ENCODE measurements at places on chromosomes 6 and 20.

DNA sequence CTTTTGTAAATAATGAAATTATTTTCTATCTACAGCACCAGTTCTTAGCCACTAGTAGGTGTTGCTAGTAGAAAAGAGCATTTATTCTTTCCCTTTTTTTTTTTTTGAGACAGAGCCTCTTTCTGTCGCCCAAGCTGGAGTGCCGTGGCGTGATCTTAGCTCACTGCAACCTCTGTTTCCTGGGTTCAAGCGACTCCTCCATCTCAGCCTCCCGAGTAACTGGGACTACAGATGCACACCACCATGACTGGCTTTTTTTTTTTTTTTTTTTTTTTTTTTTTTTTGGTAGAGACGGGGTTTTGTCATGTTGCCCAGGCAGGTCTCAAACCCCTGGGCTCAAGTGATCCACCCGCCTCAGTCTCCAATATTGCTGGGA lies 6.7 kb downstream of the PCMT1 start:
- no peak for DNase-seq

GRCh38 chr6:142844065-142844755 lies 100.8 kb downstream of the HIVEP2 start:
- no peak for DNase-seq

- no peak for DNase-seq
Measured at GRCh38 chr6:55869674-55870073, 5.7 kb downstream of the BMP5 start.

DNA sequence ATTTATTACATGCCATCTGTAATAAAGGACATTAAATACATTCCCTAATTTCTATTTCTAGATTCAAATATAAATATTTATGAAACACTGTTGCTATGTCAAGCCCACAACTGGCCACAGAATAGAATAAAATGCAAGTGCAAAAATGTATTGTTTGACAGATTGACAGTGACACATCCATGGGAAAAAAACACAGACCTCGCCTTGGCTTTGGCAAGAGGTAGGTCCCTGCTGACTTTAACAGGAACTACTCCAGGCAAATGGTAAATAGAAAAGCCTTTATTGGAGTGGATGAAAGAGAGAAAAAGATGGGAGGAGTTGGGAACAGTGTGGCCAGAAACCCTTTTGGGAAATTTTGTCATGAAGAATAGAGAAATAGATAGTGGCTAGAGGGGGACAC lies 622.9 kb downstream of the UTRN start:
- no peak for DNase-seq

GRCh38 chr6:79947191-79948186 lies at the start of gene ELOVL4:
ELOVL4 (minus strand) TSS chr6:79947553; CDS start chr6:79947279, 274 bp downstream.
- peak; percentile 62 for DNase-seq

- peak; percentile 27 for DNase-seq
Measured at GRCh38 chr6:105259913-105260889, 80.4 kb upstream of the POPDC3 start.

GRCh38 chr6:88304520-88304919 lies 138.4 kb upstream of the CNR1 start:
- no peak for DNase-seq

DNA sequence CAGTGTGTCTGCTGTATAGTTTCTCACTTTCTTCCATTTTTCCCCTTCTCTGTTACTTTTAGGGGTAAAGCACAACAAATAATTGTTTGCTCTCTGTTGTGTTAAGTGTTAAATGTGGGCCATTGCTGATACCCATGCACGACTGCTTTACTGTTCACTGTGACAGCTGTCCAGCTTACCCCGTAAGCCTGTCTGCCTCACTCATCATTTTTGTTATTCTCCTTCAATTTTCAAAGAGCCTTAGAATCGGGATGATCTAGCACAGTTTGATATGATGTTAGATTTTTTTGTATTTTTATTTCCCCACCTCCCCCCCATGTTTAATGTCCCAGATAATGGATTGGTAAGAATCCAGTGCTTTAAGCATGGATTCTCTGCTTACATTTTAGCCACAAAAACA lies 41.2 kb upstream of the MLIP start:
- DNase-seq = peak; percentile 49

- no peak for DNase-seq
Measured at GRCh38 chr20:6780433-6781190, 13.1 kb downstream of the BMP2 start.

DNA sequence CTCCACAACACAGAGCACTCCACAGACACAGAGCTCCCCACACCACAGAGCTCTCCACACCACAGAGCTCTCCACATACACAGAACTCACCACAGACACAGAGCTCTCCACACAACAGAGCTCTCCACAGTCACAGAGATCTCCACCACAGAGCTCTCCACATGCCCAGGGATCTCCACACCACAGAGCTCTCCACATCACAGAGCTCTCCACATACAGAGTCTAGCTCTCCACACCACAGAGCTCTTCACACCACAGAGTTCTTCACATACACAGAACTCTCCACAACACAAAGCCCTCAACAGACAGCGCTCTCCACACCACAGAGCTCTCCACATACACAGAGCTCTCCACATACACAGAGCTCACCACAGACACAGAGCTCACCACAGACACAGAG lies 55.3 kb downstream of the ERMARD start:
- no peak for DNase-seq

GRCh38 chr6:170378502-170378901 lies 71.9 kb downstream of the FAM120B start:
- no peak for DNase-seq

- no peak for DNase-seq
Measured at GRCh38 chr6:219641-220198, 72.6 kb upstream of the DUSP22 start.

DNA sequence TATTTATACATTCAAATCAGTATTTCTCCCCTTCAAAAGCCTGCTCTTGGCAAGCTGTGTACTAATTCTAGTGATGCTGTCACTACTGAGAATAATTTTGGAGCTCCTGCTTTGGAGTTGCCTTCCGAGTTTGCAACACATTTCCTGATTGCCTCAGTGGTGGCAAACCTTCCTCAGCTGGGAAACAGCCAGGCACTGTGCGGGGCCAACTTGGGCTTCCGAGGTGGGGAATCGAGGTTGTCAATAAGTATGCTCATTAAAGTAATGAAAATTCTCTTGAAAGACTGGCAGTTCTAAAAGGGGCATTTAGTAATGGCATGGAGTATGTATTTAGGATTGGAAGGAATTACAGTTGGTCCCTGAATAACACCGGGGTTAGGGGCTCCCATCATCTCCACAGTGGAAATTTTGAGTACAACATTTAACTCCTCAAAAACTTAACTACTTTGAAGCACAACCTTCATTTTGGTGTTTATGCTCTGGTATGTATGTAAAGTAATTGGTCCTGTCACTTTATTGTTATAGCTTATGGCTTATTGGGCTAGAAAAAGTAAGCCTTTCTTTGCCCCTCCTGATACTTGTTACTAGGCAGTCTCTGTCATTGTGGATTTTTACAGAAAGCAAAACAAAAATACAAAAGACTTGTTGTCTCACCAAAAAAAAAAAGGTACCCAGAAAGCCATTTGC lies 2.7 kb downstream of the PAQR8 start:
- DNase-seq = no peak

- DNase-seq = peak; percentile 37
Measured at GRCh38 chr6:27753668-27754407, 158.4 kb downstream of the OR2B2 start.

GRCh38 chr6:41302638-41303037 lies 16.2 kb upstream of the TREM1 start:
- DNase-seq = no peak

GRCh38 chr20:2771631-2772080 lies 28.8 kb downstream of the CPXM1 start:
- peak; percentile 45 for DNase-seq

- no peak for DNase-seq
Measured at GRCh38 chr6:164078532-164079274, 664.2 kb downstream of the QKI start.

- no peak for DNase-seq
Measured at GRCh38 chr20:39394461-39394860, 432.3 kb downstream of the DHX35 start.

DNA sequence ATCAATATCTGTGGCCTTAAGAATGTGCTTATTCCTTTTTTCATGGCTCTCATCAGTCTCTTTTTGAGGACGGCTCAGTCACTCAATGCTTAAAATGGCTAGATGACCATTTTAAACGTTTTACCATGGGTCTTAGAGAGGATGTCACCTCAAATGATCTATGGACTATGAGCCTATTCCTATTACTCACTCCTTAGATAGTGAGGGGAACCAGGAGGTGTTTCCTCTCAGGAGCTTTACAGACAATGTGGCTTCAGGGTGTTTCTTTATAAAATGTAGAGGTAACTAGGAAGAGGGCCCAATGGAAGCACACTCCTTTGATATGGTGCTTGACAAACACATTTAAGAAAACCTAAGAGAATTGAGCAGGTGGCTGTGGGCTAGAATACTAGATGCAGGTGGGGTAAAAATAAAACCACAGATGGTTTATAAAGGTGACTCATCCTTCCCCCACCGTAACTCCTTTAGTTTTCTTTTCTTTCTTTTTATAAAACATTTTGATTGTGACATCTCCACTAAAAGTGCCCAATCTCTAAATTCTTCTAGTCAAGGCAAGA lies 1.5 kb upstream of the TMEM200A start:
- no peak for DNase-seq

GRCh38 chr6:46598215-46598614 lies 54.4 kb downstream of the CYP39A1 start:
- no peak for DNase-seq

- DNase-seq = no peak
Measured at GRCh38 chr6:165925474-165926156, 242.0 kb downstream of the TBXT start.

DNA sequence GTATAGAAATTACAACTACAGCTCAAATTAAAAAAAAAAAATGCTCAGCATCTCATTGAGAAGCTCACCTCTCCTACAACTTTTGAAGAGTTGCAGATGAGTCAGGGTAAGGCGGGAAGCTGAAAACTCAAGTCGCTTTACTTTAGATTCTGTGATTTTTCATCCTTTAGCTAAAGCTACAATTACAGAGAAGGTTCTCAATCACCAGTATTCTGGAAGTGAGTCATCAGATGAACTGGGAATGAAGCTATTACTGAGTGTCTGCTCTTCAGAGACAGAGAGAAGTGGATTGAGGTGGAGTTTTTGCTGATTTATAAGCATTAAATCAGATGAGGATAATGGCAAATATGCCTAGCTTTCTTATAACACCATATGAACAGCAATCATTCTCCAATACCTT lies 91.9 kb downstream of the TFAP2A start:
- no peak for DNase-seq

DNA sequence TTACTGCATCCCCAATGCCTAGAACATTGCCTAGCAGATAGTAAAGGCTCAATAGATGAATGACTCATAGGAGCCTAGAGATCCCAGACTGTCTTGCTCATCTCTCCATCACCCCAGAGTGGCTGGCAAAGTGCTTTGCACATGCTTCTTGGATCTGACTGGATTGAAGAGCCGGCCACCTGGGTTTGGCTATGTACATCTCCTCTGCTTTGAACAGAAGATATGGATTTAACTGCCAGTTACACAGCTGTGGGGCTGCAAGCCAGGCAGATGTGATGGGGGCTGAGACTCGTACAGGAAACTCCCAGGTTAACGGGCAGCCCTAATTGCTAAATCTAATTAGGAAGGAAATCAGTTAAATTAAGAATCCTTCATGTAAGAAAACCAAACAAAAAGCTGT lies 28.6 kb downstream of the MYLIP start:
- DNase-seq = no peak

- peak; percentile 6 for DNase-seq
Measured at GRCh38 chr6:144036064-144036834, 28.2 kb upstream of the PLAGL1 start.

GRCh38 chr20:25276533-25277050 lies 28.7 kb downstream of the PYGB start:
- no peak for DNase-seq

- DNase-seq = no peak
Measured at GRCh38 chr20:4027590-4028265, 12.4 kb upstream of the RNF24 start.

DNA sequence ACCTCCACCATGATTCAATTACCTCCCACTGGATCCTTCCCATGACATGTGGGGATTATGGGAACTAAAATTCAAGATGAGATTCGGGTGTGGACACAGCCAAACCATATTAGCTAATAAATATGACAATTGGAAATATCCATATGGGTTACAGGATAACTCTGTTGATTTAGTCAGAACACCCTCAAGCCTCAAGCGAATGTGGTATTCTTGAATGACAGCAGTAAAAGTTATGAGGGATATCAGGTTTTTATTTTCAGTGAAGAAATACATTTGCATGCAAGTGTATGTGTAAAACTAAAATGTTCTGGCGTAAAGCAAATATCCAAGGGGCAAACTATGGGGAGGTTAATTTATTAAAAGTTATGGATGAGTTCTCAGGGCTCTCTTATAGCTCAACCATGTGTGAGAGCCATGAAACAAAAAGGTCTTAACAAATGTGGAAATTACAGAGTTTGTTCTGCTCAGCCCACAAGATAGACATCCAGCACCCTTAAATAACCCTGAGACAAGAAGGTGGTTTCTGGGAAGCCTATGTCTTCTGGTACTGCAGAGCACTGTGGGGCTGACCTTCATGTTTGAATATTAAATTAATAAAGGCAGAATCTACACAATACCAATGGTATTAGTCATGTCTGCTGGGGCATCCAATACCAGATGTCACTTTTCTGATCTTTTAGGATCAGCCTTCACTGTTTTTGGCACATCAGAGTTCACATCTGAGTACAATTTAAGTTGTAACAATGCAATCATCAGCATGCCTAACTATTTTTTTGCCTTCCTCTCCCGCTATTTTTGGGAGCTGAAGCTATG lies 370.5 kb upstream of the RSPO3 start:
- DNase-seq = no peak

GRCh38 chr20:2101057-2101864 lies at the start of gene STK35:
STK35 (plus strand) TSS chr20:2101827; CDS start chr20:2101882, 55 bp downstream.
- DNase-seq = no peak

- no peak for DNase-seq
Measured at GRCh38 chr6:34182751-34183531, 37.1 kb upstream of the GRM4 start.

GRCh38 chr6:130503146-130503545 lies 137.3 kb downstream of the TMEM200A start:
- no peak for DNase-seq

- DNase-seq = peak; percentile 14
Measured at GRCh38 chr6:45422503-45423110, 44.9 kb upstream of the SUPT3H start.

GRCh38 chr6:119145111-119145510 lies 66.6 kb upstream of the FAM184A start:
- peak; percentile 21 for DNase-seq

DNA sequence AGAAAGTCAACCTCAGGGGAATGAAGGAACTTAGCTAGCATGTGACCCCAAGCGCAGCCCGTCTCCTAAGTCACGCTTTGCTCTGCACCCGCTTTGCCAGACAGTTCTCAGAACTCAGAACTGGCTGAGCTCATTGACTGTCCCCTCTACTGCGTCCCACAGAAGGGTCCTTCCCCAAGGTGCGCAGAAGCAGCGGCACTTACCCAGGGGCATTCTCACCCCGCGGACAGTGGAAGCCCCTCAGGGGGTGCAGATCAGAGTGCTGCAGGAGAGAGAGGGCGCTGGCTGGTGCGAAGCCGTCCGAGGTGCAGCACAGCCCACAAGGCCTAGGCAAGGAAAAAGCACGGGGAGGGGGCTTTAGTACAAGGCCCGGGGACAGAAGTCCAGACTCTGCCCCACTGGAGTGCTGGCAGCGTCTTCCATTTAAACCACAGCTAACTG lies 807 bp downstream of the SNHG17 start:
- DNase-seq = peak; percentile 50

GRCh38 chr20:32672982-32673851 lies 524 bp downstream of the C20orf203 start:
- no peak for DNase-seq
